ENCODE measurements at places on chromosomes 5 and 9.

DNA sequence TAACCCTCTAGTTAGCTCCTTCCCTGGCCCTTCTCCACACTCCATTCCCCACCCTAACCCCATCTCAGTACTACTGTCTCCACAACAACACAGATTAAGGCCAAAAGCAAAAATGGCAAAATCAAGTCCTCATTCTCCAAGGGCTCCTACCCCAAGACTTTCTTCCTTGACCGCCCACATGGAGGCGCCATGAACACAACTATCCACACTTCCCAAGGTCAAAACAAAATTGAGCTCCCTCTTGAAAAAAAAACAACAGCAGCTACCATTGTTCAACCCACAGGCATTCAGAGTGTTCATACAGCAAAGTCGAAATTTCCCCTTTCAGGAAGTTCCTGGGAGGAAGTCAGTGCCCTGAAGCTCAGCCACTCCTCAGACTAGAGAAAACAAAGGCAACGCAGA is 54.4 kb downstream of the GNAQ start:
- DNase-seq, result peak; percentile 5

DNA sequence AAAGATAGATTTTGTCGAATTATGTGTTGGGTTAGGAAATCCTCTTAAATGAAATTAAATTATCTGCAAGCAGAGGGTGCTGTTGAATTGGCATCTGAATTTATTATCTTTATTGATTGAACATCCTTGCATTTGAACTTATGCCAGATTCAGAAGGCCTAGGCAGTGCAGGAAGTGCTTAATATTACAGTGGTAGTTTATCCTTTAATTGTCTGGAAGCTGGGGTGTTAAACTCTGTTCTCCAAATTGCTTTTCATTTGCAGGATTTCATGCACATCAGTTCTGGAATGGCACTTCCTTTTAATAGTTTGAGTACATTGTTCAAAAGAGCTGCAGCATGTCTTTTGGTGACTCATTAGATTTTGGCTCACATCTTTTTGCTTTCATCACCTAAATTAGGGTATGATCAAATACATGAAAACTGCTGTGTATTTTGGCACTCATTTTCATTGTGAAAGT is 186.3 kb downstream of the KDM4C start:
- no peak for DNase-seq

GRCh38 chr5:60945813-60946187 is 795 bp downstream of the NDUFAF2 start:
- DNase-seq, result no peak

GRCh38 chr9:23563517-23563916 is 262.5 kb downstream of the ELAVL2 start:
- DNase-seq, result no peak

GRCh38 chr9:20442461-20443319 is 179.6 kb downstream of the MLLT3 start:
- no peak for DNase-seq

DNA sequence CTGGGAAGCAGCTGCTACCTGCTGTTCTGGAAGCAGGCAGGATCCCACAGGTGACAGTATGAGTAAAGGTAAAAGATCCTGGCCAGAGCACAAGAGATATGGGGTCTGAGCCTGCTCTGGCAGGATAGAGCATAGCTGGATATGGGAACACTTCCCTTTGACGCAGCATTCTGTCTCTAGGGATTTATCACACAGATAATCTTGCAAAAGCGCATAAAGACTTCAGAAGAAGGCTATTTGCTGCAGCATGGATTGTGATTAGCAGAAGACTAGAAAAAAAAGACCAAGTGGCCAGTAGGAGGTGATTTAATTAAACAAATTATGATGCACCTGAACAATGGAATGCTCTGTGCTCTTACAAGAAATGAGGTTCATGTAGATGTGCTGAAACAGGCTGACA is 52.4 kb upstream of the PWWP2A start:
- DNase-seq, result no peak

GRCh38 chr9:76677481-76678055 is 86.7 kb upstream of the PCA3 start:
- no peak for DNase-seq
